NCI-H1105 (cell line): ENCODE measurements at places on chromosomes 3 and 15.

DNA sequence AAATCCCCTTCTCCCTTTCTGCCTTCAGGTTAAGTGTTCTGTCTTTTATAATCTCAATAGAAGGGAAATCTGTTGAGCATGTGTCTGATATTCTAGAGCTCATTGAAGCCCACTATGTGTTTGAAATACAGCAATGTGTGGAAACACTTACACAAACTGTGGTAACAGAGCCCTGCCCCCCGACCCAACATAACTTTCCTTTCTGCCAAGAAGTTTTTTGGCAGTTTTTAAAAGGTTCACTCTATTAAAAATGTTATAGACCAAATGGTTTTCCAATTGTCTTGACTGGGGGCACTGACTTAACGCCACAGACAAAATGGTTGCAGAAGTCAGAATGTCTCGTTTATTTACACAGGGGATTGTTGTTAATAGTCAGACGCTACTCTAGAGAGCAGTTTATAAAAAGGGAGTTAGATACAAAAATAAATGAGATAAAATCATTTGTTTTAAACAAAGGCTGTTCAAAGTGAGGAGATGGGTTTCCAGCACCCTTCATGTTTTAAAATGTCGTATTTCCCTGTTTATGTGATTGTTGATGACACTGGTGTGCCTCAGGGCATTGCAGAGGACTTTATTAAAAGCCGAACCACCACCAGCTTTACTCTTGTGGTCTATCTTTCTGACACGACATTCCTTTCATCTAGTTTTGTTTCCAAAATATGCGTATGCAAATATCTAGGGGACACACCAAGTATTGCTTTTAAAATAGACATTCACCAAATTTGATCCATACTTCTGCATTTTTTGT lies 26.7 kb upstream of the GREM1 start:
- DNase-seq = no peak

GRCh38 chr15:34185666-34186065 lies 24.2 kb downstream of the KATNBL1 start:
- DNase-seq = no peak

- no peak for DNase-seq
Measured at GRCh38 chr15:59598461-59598860, 13.1 kb upstream of the GCNT3 start.

DNA sequence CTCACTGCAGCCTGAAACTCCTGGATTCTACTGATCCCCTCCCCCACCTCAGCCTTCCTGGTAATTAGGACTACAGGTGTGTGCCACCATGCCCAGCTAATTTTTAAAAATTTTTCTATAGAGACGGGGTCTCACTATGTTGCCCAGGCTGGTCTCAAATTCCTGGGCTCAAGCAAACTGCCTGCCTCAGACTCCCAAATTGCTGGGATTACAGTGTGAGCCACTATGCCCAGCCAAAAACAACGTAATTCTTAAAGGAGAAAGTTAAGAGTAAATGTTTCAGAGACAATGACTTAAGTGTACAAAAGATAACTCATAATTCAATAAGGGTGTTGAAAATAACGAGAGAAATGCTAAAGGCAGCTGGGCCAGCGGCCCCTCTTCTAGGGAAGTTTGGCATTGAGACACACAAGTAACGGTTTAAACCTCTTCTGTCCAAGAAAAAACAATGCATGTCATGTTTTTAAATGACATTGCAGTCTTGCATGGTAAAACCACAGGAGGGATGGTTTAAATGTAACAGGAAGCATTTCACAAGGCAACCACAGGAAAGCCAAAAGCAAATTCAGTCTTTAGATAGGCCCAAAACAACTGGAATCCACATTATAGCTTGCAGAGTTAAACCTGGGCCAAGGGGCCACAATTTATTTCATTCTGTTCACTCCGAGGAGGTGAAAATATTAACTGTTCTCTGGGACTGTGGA lies 5.1 kb downstream of the PROK2 start:
- DNase-seq = no peak

GRCh38 chr3:174931473-174932353 lies 72.6 kb downstream of the NAALADL2 start:
- no peak for DNase-seq

DNA sequence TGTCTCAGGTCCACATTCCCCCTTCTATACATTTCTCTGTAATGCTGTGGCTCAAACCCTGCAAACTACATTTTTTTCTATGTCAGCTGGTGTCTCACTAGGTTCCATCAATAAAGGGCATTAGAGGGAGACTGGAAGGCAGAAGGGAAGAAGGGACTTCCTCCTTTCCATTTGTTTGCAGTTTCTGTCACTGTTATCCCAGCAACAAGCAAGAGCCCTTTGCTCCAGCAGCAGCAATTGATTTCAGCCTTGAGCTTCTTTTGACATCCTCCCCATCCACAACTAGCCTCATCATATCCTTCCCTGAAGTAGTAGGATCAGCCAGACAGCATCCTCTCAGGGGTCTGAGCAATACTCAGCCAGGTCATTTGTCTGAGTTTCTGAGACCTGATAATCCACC lies 5.3 kb upstream of the NCK1 start:
- no peak for DNase-seq
